ENCODE measurements at places on chromosomes 12 and 14.

- no peak for DNase-seq
Observed at GRCh38 chr12:19461999-19462398, 22.7 kb downstream of the AEBP2 start.

DNA sequence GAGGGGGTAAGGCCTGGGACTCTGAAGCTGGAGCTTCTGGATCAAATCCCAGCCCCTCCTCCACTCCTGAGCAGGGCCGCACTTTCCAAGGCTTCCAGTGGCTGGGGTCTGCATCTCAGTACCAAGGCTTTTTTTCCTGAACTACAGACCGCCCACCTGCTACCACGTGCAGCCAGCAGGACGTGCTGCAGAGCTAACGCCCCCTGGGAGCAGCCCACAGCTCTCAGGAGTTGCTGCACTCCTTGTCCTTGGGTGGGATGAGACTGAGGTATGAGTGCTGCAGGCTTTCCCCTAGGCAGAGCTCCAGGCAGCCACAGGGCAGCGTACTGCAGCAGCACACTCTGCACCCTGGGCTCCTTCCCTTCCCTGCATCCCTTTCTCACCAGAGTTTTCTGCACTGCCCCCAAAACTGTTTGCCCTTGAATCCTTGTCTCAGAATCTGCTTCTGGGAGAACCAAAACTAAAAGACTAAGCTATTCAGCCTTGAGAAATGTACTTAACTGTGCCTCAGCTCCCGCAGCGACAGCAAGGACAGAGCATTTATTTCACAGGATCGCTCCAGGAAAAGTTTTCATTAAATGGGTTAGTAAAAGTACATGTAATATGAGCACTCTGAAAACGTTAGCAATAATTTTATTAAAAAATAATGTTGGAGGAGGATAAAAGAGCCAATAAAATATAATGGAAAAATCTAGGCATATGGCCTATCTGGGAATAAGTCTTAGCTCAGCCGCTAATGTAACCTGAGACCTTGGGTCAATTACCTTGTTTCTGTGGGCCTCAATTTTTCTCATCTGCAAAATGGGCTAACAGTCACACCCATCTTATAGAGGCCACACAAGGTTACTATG, 25.5 kb downstream of the RBM19 start:
- DNase-seq, result no peak

- DNase-seq, result peak; percentile 13
Observed at GRCh38 chr12:24596768-24597388, 352.0 kb downstream of the BCAT1 start.

- no peak for DNase-seq
Observed at GRCh38 chr14:92563359-92563758, 49.8 kb downstream of the RIN3 start.

DNA sequence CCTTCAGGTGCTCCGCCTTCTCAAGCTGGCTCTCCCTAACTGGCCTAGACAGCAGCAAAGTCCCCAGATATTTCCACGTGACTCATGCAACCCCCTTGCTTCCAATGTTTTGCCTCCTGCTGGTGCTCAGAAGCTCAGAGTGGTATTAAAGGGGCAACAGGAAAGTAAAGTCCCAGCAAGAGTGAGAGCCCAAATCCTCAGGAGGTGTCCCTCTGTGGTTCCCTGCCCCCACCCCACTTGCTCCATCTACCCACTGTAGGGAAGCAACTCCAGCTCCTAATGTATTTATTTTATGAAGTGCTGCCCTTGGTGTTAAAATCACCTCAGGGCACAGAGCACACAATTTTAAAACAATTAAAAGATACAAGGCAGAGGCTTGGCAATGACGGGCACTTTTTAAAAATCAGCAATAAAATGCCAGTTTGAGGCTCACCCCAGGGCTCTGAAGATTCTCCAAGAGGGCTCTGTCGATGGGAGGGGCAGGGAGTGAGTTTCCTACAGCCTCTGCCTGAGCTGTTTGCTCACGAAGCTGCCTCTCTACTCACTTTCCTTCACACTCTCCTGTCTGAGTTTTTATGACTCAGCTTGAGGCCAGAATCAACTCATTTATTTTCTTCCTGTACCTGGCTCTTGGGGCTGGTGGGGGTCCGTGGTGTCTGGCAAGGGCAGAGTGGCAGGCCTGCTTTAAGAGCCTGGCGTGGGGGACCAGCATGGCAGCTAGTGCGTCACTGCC, 81.9 kb upstream of the MAX start:
- DNase-seq, result no peak

DNA sequence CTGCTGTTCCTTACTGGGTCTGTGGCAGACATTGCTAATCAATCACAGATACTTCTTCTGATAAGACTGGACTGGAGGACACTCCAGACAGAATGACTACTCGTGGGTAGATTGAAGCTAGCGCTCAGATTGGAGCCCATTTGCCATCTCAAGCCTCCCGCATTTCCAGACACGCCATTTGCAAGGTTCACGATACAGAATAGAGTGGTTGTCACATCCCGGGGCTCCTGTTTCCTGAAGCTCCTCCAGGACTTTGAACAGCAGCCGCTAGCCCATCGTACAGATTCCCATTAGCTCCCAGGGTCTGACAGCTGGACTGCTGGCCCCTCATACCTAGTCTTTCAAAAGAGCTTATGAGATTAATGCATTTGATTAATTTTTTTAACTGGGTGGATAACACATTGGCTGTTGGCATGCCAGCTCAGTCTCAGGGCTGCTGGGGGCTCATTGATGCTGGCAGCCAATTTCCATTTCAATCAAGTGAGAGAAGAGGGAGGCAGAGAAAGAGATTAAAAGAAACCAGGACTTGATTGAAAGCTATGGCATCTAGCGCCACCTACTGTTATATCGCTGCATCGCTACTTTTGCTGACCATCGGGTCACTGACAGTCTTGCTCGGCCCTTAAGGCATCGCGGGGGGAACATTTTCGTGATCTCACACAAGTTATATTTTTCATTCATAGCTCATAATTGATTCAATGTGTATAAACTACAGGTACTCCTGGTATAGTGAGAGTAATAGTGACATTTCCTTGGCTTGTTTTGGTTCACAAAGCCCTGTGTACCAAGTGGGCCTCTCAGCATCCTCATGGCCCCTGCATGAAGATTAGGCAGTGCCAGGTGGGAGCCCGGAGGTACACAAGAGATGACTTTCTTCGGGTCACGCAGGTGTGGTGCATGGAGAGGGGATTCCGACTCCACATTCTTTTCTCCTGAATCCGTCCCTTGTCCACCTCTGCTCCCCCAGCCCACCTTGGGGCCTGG, 78.6 kb downstream of the CCDC60 start:
- DNase-seq, result no peak

GRCh38 chr14:50531595-50532501, 521 bp downstream of the MAP4K5 start:
- no peak for DNase-seq

DNA sequence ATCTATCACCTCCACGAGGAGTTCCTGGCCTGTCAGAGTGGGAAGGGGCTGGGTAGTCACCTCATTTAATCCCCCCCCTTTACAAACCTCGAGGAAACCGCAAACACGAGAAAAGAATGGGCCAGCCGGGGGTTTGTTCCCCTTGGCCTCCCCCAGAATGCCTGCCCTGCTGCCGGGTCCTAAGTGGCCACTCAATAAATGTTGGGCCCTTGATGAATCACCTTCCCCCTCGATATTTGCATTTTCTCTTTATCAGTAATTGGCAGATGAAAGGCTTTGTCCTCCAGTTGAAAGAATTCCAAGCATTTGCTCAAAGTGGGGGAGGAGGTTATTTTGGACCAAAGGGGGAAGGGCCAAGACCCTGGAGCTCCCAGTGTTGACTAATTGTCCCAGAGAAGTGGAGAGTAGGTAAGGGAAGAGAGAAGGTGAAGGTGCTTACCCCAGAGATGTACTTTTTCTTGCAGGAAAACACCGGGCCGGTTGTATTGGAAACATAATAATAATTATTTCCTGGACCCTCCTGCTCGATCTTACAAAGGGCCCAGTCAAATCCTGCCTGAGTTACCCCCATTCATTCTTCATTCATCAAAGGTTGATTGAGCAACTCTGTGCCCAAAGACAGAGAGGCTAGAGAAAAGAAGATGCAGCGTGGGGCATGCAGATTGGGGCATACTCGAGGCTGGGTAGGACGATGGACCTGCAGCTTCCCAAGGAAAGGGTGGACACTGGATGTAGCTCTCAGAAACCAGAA, 1.9 kb upstream of the KDM2B start:
- DNase-seq, result no peak

- no peak for DNase-seq
Observed at GRCh38 chr14:101056446-101056845, 152.9 kb upstream of the RTL1 start.

DNA sequence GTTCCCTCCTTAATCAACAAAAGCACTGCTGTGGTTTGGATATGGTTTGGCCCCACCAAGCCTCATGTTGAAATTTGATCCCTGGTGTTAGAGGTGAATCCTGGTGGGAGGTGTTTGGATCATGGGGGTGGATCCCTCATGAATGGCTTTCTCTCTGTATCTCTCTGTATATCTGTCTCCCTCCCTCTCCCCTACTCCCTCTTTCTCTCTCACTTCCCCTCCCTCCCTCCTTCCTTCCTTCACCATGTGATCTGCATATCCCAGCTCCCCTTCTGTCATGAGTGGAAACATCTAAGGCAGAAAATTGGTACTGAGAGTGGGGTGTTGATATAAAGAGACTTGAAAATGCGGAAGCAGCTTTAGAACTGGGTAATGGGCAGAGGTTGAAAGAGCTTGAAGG, 5.2 kb downstream of the GSKIP start:
- DNase-seq, result no peak

- DNase-seq, result no peak
Observed at GRCh38 chr14:61037215-61037614, 56.2 kb downstream of the SLC38A6 start.

DNA sequence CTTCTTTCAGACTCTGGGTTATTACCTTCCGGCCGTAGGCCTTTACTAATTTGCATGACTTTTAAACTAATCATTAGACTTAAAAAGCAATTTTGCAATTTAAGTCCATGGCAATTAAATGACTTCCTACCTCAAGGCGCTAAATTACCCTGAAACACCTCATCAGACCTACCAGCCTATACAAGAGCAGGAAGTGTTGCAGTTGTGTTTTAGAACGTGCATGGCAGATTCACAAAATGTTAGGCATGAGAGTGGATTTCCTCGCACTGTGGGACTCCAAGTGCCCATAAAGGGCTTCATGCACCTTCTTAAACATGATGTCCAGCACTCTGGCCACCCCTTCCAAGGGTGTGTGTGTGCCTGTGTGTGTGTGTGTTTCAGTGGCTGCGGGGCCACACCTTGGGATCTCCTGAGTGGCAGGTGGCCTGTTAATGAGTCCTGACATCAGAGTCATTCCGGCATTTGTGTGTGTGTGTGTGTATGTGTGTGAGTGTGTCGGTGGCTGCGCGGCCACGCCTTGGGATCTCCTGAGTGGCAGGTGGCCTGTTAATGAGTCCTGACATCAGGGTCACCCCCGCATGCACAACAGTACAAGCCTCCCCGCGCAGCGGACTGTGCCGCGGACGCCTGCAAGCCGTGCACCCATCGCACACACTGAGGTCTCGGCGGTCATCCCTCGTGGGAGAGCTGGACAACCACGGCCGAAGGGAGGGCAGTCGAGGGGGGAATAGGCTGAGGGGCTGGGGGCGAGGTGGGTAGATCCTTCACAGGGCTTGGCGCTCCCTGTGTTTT, 900 bp downstream of the C2CD5 start:
- DNase-seq, result no peak

All from NCI-H2081 treated with DMSO at 0.1 percent for 48 hours (cell line).